Astrocyte of the cerebellum (primary cell): ENCODE measurements at places on chromosomes 16 and 17.

DNA sequence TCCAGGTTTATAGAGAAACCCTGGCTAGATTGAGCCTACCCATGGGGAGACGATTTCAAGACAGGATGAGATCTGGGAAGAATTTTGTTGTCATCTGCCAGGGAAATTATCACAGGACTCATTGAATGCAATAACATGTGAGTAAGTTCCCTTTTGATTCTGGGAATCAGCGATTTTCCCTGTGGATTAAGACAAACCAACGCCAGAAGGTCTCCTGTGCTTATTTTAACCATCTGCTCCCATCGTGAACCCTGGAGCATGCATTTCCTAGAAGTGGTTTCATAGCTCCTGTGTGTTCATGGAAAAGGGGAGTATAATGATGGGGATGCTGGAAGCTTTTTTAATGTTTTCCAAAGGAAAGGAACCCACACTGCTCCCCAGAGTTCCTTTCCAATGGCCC is 21.0 kb upstream of the ARHGAP44 start:
- no peak for DNase-seq

- no peak for DNase-seq
Observed at GRCh38 chr16:10641953-10642949, 52.5 kb downstream of the TEKT5 start.

DNA sequence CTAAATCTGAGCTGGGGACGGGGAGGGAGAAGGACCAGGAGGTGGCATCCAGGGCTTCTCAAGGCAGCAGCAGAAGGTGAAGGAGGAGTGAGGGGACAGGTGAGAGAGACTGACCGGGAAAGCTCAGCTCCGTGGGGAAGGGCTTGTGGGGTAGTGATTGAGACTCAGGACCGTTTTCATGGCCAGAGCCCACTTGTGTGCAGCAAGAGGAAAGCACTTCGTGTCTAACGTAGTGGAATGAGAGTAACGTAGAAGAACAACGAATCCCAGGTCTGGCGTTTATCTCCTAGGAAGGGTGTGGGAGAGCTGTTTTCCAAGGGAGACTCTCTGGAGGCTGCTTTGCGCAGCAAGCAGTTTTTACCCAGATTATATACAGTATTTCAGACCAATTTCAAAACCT is 1.3 kb upstream of the CDH3 start:
- DNase-seq: no peak

GRCh38 chr16:88923450-88923849 is 53.6 kb downstream of the CBFA2T3 start:
- no peak for DNase-seq

GRCh38 chr17:77485089-77485833 is 344.5 kb downstream of the SEC14L1 start:
- no peak for DNase-seq

GRCh38 chr16:17070882-17071592 is 399.7 kb downstream of the XYLT1 start:
- peak; percentile 5 for DNase-seq

DNA sequence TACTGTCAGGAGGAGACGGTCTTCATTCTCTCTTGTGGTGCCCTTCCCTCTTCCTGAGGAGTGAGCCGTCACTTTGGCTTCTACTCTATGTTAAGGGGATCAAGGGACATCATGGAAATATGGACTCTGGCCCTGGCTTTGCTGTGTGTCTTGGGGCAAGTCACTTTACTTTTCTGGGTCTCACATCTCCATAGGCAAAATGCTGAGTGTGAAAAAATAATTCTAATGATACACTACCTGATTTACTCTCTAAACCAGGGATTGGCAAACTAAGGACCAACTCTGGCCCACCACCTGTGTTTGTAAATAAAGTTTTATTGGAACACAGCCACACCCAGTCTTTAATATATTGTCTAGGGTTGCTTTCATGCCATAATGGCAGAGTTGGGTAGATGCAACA is 548.7 kb upstream of the CDH5 start:
- DNase-seq: no peak

DNA sequence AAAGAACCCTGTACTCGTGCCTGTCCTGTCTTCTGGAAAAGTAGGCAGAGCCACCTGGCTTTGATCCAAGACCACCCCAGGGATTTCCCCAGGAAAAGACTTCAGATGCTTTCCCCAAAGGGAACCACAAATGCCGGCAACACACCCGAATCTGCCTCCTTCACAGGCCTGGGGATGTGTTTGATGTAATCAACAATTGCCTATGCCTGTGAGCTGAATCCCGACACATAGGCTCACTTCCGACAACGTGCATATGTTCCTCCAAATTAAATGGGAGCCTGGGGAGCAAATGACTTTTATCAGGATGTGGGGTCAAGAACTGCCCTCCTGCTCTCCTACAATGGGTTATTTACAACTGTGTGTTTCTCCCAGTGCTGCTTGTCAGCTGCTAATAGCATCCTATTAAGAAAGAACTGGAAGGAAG is 535.2 kb upstream of the CDH11 start:
- no peak for DNase-seq

- no peak for DNase-seq
Observed at GRCh38 chr16:30184096-30184890, 891 bp downstream of the CORO1A start.

DNA sequence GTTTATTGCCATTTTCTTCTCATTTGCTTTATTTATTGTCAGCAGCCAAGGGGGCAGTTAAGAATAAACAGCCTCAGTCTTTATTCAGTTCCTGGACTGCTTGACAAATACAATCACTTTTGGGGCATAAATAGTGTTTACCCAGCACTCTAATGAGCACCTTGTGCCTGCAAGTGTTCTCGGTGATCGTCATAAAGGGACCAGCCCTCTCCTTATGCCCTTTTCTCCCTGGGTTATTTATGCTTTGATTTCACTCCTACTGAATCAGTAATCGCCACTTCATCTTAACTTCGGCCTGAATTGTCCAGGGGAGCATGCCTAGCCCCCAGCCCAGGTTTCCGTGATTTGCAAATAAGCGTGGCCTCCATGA is 55.7 kb upstream of the CACNG5 start:
- no peak for DNase-seq

DNA sequence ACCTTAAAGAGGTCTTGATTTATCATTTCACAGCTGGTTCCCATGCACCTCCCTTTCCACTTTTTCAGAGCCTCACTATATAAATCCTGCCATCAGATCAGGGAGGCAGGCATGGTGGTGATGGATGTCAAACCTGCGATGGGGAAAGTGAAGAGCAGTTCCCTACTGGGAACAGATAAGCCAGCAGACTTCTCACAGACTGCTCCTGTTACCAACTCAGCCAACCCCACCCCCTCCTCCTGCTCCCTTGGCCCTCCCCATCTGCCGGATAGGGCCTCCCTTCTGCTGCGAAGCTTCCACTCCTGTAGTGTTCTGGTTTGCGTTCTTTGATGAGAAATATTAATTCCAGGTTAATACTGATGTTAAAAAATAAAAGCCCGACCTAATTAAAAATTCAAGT is 232.1 kb downstream of the STX8 start:
- no peak for DNase-seq

DNA sequence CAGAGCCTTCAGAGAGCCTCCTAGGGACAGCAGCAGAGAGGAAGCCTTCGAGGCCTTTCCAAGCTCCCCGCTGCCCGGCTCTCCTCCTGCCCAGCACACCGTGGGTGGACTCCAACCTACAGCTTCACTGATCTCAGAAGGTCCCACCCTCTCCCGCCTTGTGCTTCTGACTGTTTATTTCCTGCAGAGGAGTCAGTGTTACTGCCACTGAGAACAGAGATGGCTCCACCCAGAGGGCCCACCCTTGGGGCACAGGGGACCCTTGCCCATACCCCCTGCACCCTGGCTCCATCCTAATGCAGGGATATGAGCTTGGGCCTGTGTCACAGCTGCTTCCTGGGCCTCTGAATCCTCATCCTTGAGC is 52.8 kb upstream of the TOB1 start:
- DNase-seq: no peak

GRCh38 chr16:46638947-46639925 is 18.1 kb upstream of the SHCBP1 start:
- DNase-seq: no peak

- DNase-seq: peak; percentile 71
Observed at GRCh38 chr16:3152277-3152990, 17.6 kb downstream of the ZNF213 start.

- peak; percentile 3 for DNase-seq
Observed at GRCh38 chr16:48295488-48296281, 48.3 kb upstream of the ABCC11 start.

GRCh38 chr17:17216776-17217175 is 10.6 kb upstream of the PLD6 start:
- DNase-seq: no peak

DNA sequence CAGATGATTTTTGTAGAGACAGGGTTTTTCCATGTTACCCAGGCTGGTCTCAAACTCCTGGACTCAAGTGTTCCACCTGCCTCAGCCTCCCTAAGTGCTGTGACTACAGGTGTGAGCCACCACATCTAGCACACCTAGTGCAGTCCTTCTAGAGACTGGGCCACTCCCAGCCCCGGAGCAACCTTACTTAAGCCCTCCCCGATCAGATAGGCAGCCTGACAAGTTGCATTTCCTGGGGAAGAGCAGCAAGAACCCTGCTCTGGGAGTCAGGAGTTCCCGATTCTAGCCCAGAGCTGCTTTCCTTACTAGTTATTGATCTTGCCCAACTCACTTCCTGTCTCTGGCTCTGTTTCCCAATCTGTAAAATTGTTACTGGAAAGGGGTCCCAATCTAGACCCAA is 7.0 kb upstream of the NAGLU start:
- no peak for DNase-seq

DNA sequence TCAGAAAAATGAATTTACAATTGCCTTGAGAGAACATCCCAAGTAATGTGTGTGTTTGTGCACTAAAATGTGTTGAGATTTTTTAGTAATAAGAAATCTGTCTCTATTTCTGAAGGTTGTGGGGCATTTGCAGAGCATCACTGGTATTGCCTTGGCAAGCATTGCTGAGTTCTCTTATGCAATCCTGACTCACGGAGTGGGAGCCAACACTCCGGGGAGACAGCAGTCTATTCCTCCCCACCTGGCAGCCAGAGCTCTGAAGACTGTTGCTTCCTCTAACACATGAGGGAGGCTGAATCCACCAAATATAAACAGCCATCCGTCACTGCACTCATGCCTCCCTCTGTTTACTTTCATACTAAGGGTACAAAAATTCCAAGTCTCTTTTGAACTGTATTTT is 10.6 kb downstream of the CNTD1 start:
- DNase-seq: peak; percentile 50

- no peak for DNase-seq
Observed at GRCh38 chr17:17922070-17922614, 50.1 kb downstream of the TOM1L2 start.

GRCh38 chr17:50865868-50866260 is 290 bp downstream of the TOB1 start:
- no peak for DNase-seq

- no peak for DNase-seq
Observed at GRCh38 chr17:67004181-67004580, 39.7 kb downstream of the CACNG4 start.

DNA sequence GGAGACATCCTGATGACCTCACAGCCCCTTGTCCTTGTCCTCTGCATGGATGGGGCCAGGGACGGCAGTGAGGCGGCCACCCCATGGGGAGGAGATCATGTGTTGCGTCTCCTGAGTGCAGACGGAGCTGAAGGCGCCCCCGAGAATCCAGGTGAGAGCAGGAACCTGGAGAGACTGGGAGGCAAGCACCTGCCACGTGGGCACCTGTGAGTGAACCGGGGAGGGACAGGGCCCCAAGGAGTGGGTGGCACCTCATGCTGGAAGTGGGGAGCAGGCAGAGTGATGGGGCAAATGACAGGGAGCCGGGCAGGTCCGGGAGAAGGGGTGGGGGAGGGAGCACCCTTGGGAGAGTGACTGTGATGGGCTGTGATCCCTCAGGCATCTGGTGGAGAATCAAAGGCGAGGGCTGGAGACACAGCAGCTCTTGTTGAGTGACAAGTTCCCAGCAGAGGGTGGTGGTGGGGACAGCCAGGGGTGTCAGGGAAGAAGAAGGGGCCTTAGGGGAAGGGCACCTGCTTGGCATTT is 174.3 kb upstream of the CHMP6 start:
- DNase-seq: no peak

- peak; percentile 53 for DNase-seq
Observed at GRCh38 chr16:83068686-83069085, 441.9 kb downstream of the CDH13 start.

DNA sequence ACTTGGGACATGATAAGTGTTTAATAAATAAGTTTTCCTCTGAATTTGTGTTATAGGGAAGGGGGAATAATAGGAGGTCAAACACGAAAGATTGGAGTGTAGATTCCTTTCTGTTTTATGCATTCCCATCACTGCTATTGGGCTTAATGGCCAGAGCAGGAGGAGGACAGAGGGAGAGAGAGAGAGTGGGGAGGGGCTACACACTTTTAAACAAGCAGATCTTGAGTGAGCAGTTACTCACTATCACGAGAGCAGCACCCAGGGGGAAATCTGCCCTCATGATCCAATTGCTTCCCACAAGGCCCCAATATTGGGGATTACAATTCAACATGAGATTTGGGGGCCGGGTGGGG is 505.0 kb downstream of the GRIN2A start:
- no peak for DNase-seq

- no peak for DNase-seq
Observed at GRCh38 chr16:1651094-1651973, 26.7 kb upstream of the JPT2 start.

- DNase-seq: no peak
Observed at GRCh38 chr17:385178-385835, 32.7 kb upstream of the RPH3AL start.

DNA sequence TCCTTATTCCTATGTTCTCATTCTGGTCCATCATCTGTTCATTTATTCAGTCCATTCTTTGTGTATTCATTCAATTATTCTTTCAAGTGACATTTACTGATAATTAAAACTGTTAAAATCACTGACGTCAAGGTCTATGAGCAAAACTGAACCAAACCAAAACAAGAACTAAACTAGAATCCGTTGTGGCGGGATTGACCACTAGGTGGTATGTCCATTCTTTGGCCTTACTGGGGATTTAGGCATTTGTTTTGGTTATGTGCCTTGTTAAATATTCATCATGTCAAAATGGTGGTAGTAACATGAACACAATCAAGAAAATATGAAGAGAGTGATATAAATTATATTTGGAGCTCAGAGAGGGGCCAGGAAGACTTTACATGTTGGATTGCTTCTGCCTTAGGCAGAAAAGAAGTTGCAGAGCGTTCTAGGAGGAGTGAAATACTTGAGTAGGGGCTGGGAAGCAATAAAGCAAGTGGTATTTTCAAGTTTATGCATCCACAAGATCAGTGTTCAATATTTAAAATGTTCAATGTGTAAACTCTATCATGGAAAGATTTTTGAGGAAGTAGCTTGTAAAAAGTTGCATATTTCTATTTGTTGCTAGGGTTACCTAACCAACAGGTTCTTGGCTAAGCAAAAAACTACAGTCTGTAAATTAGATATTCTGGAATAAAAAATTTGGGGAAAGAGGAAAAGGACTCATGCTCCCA is 129.0 kb downstream of the CDH13 start:
- DNase-seq: no peak

- no peak for DNase-seq
Observed at GRCh38 chr17:73997059-73997458, 206.4 kb upstream of the RPL38 start.
